Stimulated activated naive CD4-positive, alpha-beta T cell treated with Interleukin-2 at 50 U/mL for 16 hours (primary cell): ENCODE measurements at places on chromosomes 2 and 18.

GRCh38 chr2:236743039-236743920, 173.7 kb downstream of the ACKR3 start:
- DNase-seq, result no peak

DNA sequence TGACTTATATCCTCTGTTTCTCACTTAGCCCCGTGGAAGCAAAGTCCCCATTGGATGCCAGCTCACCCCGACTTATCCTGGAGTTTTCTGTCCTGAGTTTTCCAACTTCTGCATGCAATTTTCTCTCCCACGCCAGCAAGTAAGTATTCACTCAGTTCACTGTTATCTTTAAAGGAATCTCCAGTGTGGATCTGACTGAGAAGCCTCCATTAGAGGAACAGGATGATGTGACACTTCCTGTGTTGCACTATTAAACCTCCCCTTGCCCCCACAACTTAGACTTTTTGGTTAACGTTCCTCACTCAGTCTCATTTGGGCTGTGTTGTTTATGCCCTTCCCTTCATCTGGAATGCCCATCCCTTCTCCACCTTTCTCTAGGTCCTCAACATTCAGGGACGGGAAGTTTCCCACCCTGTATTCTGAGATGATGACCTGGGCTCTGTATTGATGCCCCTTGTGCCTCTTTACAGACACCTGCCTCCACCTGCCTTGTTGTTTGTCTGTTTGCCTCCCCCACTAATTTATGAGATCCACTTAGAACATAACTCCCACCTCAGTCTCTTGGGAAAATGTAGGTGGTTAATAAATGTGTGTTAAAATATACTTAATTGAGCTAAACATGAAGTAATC, 536.1 kb upstream of the RAB6C start:
- DNase-seq, result no peak

DNA sequence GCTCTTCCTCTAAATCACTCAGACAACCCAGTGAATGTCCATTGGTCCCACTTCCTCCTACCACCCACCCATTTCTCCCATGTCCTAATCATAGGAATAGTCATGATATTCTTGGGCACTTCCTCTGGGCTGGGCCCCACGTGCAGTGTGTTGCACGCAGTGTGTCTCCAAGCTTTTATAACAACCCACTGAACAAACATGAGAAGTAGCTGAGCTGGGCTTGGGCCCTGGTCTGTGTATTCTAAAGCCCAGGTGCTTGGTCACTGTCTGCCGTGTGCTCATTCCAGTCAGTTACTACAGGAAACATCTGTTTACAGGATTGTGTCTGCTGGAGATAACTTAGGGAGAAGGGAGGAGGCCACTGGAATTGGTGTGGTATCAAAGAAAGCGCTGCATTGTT, 64.2 kb upstream of the THOC1 start:
- DNase-seq, result no peak

GRCh38 chr2:16100006-16100405, 159.7 kb downstream of the MYCN start:
- DNase-seq, result no peak

DNA sequence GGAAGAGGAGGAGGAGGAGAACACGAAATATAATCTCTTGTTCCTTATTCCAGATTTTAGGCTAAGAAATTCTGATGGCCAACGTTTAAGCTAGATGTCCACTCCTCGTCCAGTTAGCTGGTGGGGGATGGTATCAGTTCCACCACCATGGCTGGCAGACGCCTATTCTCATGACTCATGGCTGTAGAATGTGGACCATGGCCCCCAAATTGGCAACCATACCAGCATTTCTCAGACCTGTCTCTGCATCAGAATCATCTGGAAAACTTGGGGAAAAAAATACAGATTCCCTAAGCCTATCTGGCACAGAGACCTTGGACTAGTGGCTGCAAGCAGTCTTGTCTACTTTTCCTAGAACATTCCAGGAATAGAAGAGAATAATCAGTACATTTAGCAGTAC, 267.7 kb upstream of the SIX2 start:
- DNase-seq, result no peak

DNA sequence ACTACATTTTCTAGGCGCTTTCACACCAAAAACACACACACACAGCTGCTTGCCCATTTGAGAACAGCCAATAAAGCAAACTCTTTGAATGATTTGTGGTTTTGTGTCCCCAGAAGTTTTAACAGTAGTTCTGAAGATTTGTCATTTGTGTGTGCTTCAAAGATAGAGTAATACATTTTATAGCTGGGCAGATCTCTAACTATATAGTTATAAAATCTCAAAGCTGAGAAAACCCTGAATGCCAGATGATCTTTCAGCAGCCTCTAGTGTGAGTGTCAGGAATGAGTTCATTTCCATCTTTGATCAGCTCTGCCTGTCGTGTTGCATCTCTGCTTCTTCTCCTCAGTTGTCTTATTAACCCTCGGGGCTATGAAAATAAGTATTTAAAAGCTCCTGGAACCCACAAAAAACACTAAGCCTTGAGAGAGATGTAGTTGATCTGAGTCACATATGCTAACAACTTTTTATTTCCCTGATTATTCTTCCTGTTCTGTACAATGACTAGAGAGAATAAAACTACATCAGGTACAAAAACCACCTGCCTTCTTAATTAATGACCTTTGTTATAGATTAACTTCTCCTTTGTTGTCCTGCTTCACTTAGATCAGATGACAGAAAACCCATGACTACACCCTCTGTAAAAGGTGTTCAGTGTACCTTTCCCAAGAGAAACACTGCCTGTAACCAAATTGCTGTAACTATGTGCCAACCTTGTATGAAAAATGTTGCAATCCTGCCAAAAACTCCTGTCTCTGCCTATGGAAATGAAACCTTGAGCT, 30.0 kb upstream of the SLC3A1 start:
- no peak for DNase-seq

- no peak for DNase-seq
These were observed 8.8 kb upstream of the IFIH1 start for GRCh38 chr2:162327134-162327769.

DNA sequence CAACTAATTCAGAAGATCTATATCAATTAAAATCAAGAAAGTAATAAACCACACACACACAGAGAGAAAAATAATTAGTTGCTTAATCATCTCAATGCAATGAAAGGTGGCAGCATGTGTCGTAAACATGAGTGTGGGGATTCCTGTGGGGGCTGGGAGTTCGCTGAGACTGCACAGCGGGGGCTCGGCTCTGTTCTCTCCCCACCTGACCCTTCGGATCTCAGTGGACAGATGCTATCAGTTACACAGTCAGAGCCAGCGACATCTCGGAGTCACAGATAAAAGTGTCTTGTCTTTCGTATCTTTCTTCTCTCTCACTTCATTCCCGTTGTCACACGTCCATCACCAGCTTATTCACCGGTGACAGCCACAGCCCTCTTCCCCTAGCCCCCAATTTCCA, 37.1 kb downstream of the COLEC12 start:
- DNase-seq, result no peak

- DNase-seq, result no peak
These were observed 309.7 kb upstream of the MYT1L start for GRCh38 chr2:2640818-2641217.

GRCh38 chr2:45132551-45132950, 123.3 kb upstream of the SIX2 start:
- DNase-seq, result no peak

DNA sequence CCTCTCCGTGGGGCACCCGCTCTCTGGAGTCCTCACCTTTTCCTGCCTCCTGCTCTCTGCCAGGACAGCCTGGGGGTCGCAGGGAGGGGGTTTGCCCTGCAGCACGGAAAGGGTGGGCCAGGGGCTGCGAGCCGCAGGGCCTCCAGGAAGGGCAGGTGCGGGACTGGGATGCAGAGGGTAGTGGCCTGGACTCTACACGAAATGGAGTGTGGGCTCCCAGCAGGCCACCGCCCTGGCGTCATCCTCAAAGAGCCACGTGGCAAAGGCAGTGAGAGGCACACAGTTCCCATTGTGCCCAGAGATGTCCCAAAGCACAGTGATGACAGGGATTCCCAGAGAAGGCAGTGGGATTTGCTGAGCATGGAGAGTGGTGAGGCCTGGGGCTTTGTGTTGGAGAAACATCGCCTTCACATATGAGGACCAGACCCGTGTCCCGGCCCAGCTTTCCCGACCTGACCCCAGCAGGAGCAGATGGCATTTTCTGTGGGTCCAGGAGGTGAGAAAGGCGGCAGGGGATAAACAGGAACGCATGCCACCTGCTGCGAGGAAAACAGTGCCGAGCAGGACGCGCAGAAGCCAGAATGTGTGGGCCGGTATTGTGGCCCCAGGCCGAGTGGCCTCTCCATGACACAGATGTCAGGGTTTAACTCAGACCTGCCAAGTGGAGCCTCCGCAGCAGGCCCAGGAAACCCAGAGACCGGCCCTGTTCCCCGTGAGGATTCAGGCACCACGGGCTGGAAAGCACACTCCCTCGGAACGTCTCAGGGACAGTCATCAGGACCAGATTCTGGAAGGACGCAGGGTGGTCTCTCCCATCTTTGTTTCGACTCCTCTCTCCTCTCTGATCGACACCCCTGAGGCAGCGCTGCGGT, 855.5 kb upstream of the SALL3 start:
- no peak for DNase-seq

- no peak for DNase-seq
These were observed 142.9 kb downstream of the TGIF1 start for GRCh38 chr18:3592864-3593263.

DNA sequence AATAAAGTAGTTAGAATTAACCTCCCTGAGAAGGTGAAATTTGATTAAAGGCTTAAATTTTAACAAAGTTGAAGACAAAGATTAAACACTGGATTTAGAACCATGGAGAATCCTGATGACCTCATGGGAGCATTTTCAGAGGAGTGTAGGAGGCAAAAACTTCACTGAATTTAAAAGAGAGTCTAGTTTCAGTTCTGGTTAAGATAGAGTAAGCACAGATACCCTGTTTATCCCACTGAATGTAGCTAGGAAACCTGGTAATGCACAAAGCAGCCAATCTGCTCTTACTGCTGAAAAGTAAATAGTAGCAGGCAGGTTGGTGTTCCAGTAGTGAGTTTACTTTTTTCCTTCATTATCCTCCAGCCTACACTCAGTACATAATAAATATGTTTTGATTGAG, 654.9 kb upstream of the SYT4 start:
- DNase-seq, result no peak

DNA sequence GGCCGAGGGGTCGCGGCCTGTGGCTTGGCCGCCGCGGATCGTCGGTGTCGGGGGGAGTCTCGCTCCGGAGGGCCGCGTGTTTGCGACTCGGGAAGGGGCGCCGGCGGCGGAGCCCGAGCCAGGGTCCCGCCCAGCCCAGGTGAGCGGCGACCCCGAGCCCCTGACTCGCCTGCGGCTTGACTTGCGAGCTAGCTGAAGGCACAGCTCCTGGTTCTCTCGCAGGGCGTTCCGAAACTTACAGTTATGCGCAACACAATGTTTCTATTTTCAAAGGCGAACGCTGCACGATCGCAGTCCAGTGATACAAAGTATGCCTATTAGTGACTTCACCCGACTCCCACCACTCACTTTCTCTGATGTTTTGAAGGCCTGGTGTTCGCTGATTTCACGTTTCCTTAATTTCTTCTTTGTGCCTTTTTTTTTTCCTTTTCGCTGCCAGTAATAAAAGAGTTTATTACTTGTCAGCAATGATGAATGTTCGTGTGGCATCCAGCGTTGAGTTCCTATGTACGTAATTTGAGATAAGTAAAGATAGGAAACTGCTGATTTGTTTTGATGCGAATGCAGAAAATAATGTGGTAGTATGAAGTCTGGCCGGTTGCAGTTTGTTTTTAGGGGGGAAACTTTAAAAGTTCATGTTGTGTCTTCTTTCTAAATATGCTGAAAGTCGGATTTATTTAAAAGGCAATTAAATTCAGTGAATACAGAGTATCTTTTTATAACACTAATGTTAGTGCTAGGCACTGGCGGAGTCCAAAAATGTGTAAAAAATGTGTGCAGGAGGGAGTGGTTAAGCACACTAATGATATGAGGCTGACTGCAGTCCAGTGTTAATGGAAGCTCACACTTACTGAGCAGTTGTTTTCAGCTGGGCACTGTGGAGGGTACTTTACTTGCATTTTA, 706 bp downstream of the UBXN2A start:
- peak; percentile 54 for DNase-seq

DNA sequence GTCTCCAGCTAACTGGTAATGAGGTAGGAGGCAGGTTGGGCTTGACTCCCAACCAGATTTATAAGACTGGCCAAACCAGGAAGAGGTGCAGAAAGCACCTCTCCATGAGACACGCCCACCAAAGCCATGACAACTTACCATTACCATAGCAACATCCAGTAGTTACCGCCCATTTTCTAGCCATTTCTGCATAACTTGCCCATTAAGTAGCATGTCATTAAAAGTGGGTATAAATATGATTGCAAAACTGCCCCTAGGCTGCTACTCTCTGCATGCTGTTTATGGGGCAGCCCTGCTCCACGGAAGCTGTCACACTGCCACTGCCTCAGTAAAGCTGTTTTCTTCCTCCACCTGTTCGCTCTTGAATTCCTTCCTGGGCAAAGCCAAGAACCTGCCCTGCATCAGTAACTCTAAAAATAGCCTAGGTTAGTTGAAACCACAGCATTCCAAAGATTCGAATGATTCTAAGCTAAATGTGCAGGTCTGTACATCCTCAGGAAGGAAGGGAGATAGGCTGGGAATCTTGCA, 131.9 kb downstream of the ATL2 start:
- DNase-seq, result no peak

GRCh38 chr2:1405967-1406366, 7.3 kb upstream of the TPO start:
- no peak for DNase-seq

- DNase-seq, result peak; percentile 13
These were observed 184.3 kb downstream of the SH3BP4 start for GRCh38 chr2:235135990-235136561.

GRCh38 chr2:102669401-102669800, 50.0 kb downstream of the SLC9A2 start:
- DNase-seq, result no peak

GRCh38 chr2:213991453-213992108, 419.3 kb upstream of the VWC2L start:
- DNase-seq, result no peak

- DNase-seq, result peak; percentile 56
These were observed 108.7 kb downstream of the UXS1 start for GRCh38 chr2:106085181-106085940.

DNA sequence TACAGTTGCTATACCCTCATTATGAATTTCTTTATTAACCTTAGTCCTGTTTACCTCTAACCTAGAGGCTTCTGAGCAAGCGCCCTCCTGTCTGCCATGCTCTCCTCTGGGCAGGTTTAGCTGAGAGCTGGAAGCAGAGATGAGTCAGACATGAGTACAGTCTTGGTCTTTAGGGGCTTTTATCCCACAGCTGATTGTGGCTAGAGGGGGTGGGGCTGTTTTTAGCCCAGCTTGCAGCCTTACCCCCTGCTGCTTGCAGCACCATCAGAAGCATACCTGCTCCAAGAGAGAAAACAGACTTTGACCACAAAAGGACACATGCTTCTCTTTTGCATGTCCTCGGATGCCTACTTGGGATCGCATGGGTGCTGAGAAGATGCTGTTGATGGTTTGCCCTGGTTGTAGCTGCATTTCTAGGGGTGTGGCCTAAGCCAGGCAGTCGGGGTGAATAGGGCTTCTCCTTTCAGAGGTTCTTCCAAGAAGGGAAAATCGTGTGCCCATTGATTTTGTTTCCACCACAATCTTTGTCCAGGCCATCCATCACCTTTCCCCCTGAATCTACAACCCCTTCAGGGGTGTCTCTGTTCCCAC, 115.0 kb upstream of the LGALSL start:
- DNase-seq, result no peak

GRCh38 chr18:12597760-12598159, 60.1 kb downstream of the SPIRE1 start:
- DNase-seq, result no peak

- DNase-seq, result no peak
These were observed 49.3 kb upstream of the FOSL2 start for GRCh38 chr2:28343184-28343942.
